ENCODE measurements at places on chromosomes 13 and 19.

GRCh38 chr19:594265-594870 lies 4.7 kb downstream of the HCN2 start:
- no peak for DNase-seq

DNA sequence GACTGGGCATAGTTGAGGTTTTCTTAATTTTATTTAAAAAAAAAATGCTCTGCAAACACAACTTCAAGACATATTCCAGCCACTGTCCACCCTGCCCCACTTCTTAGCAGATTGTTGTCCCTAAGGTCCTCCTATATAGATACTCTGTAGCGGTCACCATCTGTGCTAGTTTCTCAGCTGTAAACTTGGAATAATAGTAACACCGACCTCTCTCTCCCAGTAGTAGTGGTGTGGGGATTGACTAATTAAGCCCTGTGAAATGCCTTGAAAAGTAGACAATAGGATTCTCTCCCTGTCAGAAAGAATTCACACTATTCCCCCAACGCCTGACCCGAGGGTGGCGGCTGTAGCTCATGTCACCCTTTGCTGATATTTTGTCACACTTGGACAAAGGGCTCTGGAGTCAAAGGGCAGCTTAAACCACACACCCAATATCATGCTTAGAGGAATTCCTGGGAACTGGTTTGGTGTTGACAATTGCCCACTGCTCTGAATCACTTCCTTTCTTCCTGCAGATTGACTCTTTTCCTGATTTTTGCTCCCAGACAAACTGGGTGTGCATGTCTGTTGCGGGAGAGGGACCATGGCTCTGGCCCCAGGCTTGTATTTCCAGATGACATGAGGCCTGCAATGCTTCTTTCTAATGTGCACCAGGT lies 9.2 kb upstream of the SERP2 start:
- DNase-seq: no peak

- DNase-seq: no peak
Observed at GRCh38 chr19:1027650-1028061, 1.2 kb downstream of the CNN2 start.

DNA sequence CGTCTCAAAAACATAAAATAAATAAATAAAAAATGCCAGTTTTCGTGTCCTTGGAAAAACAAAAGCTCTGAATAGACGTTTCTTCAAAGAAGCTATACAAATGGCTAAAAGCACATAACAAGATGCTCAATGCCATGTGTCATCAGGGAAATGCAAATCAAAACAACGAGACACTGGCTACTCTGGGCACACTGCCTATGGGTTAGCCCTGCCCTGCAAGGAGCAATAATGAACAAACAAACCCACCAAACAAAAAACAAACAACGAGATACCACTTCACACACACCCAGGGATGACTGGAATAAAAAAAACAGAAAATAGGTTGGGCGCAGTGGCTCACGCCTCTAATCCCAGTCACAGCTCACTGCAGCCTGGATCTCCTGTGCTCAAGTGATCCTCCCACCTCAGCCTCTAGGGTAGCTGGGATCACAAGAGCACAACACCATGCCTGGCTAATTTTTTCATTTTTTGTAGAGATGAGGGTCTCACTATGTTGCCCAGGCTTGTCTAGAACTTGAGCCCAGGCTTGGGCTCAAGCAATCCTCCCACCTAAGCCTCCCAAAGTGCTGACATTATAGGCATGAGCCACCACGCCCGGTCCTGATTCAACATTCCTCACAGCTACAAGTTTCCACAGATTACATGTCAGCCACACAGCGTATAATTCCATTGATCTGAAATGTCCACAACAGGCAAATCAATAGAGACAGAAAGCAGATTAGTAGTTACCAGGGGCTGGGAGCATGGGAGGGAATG lies 15.5 kb upstream of the ISYNA1 start:
- no peak for DNase-seq

DNA sequence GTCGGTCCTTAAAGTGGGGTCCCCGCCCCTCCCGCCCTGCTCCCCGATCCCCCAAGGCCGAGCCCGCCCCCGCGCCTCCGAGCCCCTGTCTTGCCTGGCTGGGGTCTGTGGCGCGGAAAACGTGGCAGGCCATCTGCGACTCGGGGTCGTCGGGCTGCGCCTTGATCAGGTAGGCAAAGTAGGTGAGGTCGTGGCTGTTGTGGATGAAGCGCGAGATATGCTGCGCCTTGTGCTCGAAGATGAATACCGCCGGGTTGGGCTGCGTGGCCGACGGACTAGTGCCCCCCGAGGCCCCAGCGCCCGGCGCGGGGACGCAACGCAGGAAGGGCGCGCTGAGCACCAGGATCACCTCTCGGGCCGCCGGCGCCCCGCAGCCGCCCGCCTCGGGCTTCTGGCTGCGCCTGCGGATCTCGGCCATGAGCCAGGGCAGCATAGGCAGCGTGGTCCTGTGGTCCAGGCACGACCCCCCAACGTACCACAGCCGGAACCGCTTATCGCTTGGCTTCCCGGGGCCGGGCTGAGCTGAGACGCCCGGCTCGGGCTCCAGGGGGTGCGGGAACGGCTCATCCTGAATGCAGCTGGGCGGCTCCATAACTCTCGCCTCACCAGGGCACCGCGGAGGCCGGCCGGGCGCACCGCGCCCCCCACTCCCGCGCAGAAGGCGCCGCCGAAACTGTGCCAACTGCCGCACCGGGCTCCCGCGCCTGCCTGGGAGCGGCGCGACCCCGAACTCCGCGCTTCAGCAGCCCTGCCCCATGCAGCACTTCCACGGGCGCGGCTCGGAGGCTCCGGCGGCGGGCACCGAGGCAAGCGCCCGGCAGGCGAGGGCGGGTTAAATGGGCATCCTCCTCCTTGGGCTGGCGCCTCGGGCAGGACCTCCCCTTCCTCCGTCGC lies 546 bp downstream of the TBC1D4 start:
- DNase-seq: no peak
